Type B pancreatic cell (in vitro differentiated cells): ENCODE measurements at places on chromosomes 1 and 21. TPM values are rescaled to one million over a fixed set of nuclear protein-coding genes. Genes with fewer than 3 reads are reported as not detected.

DNA sequence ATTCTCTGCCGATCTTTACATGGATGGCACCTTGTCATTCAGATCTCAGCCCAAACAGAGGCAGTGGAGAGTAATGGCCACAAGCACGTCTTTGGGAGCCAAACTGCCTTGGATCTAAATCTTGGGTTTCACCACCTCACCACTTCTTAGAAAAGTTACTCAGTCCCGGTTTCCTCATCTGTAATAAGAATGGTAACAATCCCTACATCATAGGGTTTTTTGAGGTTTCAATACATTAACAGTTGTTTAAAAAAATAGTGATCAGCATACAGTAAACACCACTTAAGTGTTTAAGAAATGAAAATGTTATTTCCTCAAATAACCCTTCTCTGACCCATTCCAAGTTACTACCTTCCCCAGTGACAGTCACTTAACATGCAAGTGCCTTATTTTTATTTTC lies 38.5 kb upstream of the KCNA3 start:
- H3K4me1 ChIP-seq, result no peaks in the 10 kb centered on the region
- no peak overlapping the region for H3K27ac ChIP-seq
- no peak for DNase-seq

GRCh38 chr1:108503062-108503733 lies 53.1 kb downstream of the NBPF6 start:
- no peak overlapping the region for H3K27ac ChIP-seq
- no peaks in the 10 kb centered on the region for H3K4me1 ChIP-seq
- no peak for DNase-seq
- no peaks in the 10 kb centered on the region for H3K27me3 ChIP-seq
- H3K4me3 ChIP-seq, result no peak overlapping the region

DNA sequence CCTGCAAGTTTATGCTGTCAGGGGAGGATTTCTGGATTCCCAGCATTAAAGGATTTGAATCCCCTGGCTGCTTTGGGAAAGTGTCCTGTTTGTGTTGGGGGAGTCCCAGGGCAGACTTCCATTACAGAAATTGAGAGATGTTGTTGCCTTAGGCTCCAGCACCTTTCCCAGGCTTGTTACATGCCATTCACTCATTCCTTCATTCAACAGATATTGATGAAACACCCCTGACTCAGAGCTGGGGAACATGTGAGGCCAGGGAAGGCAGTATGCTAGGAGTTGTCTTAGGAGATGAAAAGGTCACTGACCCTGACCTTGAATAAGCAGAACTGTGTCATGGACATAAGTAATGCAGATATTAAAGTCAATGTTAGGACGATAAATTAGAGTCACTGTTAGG lies 161.7 kb downstream of the NTMT2 start:
- H3K4me1 ChIP-seq, result peaks cover 36% of the 10 kb centered on the region
- no peaks in the 10 kb centered on the region for H3K27me3 ChIP-seq
- no peaks in the 10 kb centered on the region for H3K36me3 ChIP-seq
- no peak overlapping the region for H3K4me3 ChIP-seq
- H3K27ac ChIP-seq, result no peak overlapping the region

DNA sequence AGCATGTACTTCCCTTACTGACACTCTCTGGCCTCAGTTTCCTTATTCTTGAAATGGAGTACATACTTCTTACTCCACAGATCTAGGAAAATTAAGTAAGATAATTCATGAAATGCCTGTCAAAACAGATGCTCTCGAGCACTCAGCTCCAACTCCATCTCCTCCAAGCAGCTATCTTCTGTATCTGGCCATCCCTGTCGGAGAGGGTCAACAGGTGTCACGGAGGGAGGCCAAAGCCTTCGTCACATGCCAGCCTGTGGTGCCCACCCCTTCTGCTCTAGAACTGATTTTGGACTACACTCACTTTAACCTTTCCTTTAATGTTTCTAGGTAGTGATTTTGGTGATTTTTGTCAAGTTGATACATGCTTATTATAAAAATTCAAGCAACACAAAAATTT lies 18.8 kb upstream of the PKP1 start:
- DNase-seq, result peak; percentile 29
- H3K4me3 ChIP-seq, result no peak overlapping the region
- H3K27ac ChIP-seq, result no peak overlapping the region
- no peaks in the 10 kb centered on the region for H3K4me1 ChIP-seq
- H3K27me3 ChIP-seq, result peaks cover 49% of the 10 kb centered on the region
- no peaks in the 10 kb centered on the region for H3K36me3 ChIP-seq

- H3K36me3 ChIP-seq, result no peaks in the 10 kb centered on the region
- no peaks in the 10 kb centered on the region for H3K27me3 ChIP-seq
- H3K4me3 ChIP-seq, result no peak overlapping the region
- no peak for DNase-seq
Measured at GRCh38 chr1:19768353-19769210, 31.1 kb downstream of the TMCO4 start.

DNA sequence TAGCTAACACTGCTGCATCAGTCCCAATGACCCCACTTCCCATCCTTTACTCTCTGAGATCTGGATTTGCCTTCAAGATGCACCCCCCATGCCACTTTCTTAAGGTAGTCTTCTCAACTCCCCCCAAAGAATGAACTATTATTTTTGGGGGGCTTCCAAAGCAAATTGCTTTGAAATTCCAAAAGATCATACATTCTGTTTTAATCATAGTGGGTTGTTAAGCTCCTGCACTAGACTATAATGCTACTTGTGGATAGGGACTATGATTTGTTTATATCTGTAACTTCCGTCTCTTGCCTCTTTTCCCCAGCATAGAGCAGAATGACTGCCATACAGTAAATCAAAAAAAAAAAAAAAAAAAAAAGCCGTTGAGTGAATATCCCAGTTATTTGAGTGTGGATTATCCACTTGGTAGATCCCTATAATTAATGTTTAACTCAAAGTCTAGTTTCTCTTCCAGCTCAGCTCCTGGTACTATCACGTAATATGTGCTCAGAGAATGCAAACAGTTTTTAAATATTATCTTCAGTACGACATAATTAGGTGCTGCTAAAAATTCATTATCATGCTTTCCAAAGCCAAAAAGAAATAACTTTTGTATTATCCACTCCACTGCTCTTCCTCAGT lies 26.9 kb downstream of the KIRREL1 start:
- peak overlapping the region; percentile 41 for H3K4me3 ChIP-seq
- no peaks in the 10 kb centered on the region for H3K36me3 ChIP-seq
- H3K27me3 ChIP-seq, result no peaks in the 10 kb centered on the region
- no peak for DNase-seq
- H3K27ac ChIP-seq, result peak overlapping the region; percentile 86

DNA sequence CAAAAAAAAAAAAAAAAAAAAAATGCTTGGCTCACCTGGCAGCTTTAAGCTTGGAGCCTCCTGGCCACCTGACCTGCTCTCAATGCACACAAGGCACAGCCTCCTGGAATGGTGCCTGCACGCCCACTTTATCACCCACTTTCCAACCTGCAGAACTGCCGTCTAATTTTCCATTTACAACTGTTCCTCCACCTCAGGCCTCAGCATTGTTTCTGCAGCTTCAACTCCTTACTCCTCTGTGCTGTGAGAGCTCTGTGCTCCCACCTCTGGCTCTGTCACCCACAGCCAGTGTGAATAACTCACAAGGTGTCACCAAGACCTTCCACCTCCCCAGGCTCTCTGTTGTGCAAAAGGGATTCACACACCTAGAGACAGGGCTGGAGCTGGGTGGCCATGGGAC lies 38.7 kb upstream of the GPR157 start:
- H3K27me3 ChIP-seq, result no peaks in the 10 kb centered on the region
- no peak overlapping the region for H3K27ac ChIP-seq
- no peak for DNase-seq
- H3K36me3 ChIP-seq, result peaks cover 4% of the 10 kb centered on the region
- peaks cover 30% of the 10 kb centered on the region for H3K4me1 ChIP-seq

DNA sequence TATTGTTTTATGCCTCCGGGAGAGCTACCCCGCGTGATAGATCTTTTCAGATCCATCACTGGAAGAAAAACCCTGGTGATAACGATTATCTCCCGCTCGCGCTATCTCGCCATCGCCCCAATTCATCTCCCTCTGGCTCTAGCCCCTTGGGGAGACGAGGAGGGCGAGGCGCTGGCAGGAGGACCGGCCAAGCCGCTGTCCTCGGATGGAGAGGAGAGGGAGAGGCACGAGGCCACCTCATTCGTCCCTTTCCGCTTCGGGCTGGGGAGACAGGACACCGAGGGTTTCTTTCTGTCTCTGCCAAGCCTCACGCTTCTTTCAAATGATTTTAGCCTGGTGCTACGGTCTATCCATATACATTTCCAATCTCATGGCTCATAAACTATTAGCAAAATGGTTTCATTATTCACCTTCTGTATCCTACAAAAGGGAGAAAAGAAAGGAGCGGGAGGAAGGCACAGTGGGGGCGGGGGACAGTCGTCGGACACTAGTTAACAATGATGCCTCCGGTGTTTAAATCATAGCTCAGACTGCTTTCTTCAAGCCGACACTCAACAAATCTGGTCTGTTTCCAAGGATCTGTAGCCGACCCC lies 415.0 kb upstream of the ESRRG start:
- no peak for DNase-seq
- no peak overlapping the region for H3K27ac ChIP-seq
- H3K4me3 ChIP-seq, result peak overlapping the region; percentile 69
- peaks cover 30% of the 10 kb centered on the region for H3K4me1 ChIP-seq
- no peaks in the 10 kb centered on the region for H3K36me3 ChIP-seq
- peaks cover 94% of the 10 kb centered on the region for H3K27me3 ChIP-seq

GRCh38 chr1:91020967-91021685 lies 709 bp downstream of the ZNF644 start:
- H3K4me3 ChIP-seq, result peak overlapping the region; percentile 98
- peak; percentile 86 for DNase-seq

DNA sequence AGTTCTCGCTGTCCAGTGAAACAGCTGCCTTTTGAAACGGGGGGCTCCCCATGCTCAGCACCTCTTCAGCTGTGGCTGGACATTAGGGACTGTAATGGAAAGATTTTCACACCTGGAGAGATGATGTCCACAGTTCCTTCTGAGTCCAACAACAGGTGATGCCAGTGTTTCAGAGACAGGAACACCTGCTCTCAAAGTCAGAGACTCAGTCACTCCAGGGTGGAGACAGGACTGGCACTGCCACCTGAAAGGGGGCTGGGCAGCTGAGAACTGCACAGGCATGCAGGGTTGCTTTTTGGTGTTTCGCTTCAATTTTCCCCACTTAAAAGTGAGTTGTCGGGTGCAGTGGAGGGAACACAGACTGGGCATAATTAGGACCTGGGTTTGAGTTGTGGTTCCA lies 124.8 kb downstream of the GALNT2 start:
- H3K27ac ChIP-seq, result no peak overlapping the region
- peaks cover 4% of the 10 kb centered on the region for H3K36me3 ChIP-seq
- no peak for DNase-seq
- no peaks in the 10 kb centered on the region for H3K27me3 ChIP-seq
- H3K4me1 ChIP-seq, result peaks cover 30% of the 10 kb centered on the region

- H3K4me1 ChIP-seq, result peaks cover 22% of the 10 kb centered on the region
- H3K27ac ChIP-seq, result peak overlapping the region; percentile 67
- peaks cover 8% of the 10 kb centered on the region for H3K27me3 ChIP-seq
- H3K4me3 ChIP-seq, result peak overlapping the region; percentile 91
- H3K36me3 ChIP-seq, result no peaks in the 10 kb centered on the region
Measured at GRCh38 chr1:230067871-230068620, 1.0 kb downstream of the GALNT2 start.

PLA2G5 gene
- not detected in 2 replicates for total RNA-seq

OLIG2 gene
- 1.4 TPM in 1 of 2 replicates, not detected in the other for total RNA-seq

GBP2 gene
- total RNA-seq, result 7.3 and 17.8 TPM in 2 replicates
